ENCODE measurements at places on chromosomes 13 and 19.

- no peak for DNase-seq
Observed at GRCh38 chr19:10004617-10005016, 5.7 kb downstream of the COL5A3 start.

- DNase-seq, result no peak
Observed at GRCh38 chr19:29562299-29563297, 36.8 kb downstream of the VSTM2B start.

DNA sequence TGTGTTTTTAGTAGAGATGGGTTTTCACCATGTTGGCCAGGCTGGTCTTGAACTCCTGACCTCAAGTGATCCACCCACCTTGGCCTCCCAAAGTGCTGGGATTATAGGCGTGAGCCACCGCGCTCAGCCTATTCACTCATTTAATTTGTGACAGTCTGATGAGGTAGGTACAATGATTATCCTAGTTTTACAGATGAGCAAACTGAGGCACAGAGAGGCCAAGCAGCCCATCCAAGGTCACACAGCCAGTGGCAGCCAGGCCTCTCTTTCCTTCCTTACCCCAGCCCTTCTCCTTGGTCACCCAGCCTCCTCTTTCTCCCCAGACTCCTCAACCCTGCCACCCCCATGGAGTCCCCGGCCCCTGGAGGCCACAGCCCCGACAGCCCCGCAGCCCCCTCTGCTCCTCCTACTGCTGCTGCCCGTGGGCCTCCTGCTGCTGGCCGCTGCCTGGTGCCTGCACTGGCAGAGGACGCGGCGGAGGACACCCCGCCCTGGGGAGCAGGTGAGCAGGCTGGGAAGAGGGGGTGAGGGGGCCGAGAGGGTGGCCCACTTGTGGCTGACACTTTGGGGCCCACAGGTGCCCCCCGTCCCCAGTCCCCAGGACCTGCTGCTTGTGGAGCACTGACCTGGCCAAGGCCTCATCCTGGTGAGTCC, 6.1 kb downstream of the FLT3LG start:
- no peak for DNase-seq

DNA sequence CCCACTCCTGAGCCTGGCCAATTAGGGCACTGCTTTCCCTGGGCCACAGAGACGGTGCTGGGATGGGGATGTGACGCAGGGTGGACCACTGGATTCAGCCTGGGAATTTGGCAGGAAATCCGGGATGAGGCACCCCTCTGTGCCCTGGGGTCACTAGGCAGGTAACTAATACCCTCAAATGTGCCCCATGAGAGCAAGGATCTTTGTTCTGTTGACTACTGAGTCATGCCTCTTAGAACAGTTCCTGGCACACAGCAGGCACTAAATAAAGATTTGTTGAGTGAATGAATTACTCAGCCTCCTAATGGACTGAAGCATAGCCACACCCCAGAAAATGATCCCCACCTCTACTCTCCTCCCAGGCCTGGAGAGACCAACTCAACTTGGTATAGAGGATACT, 15.9 kb downstream of the OPA3 start:
- no peak for DNase-seq

- peak; percentile 53 for DNase-seq
Observed at GRCh38 chr19:49552749-49553148, 24.9 kb downstream of the RCN3 start.

DNA sequence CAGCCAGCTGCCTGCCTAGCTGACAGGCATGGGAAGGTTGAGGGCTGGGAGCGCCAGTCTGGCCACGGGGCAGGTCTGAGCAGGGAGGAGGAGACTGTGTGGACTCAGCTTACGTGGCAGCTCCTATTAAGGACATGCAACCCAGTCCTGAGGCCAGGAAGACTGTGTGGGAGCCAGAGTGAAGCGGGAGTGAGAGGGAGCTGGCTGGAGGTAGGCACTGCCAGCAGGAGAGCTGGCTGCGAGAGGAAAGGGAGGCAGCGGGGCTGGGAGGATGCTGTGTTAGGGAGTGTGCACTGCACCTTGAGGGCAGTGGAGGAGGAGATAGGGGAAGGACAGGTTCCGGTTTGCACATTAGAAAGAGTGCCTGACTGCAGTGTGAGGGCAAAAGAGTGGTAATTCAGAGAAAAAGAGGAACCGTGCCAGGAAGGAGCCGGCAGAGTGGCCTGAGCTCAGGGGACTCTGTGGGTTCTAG, 99.2 kb downstream of the SLC7A1 start:
- DNase-seq, result no peak

GRCh38 chr13:23466144-23467002, 32.9 kb upstream of the SACS start:
- peak; percentile 71 for DNase-seq

DNA sequence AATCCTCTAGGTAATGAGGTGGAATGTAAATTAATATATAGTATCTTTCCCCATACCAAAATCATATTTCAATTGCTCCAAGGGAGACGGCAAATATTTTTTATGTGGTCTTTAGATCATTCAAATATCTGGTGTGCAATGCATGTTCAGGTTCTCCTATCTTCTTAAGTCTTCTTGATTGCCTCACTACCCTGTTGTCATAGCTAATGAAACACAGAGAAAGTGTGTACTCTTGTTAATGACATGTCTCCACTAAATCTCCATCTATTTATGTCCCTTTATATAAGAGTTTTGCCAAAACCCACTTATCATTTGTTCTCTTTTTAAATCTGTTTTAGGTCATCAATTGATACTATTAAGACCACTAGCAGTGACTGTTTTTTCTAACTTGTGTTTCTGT, 6.6 kb downstream of the STARD13 start:
- no peak for DNase-seq

DNA sequence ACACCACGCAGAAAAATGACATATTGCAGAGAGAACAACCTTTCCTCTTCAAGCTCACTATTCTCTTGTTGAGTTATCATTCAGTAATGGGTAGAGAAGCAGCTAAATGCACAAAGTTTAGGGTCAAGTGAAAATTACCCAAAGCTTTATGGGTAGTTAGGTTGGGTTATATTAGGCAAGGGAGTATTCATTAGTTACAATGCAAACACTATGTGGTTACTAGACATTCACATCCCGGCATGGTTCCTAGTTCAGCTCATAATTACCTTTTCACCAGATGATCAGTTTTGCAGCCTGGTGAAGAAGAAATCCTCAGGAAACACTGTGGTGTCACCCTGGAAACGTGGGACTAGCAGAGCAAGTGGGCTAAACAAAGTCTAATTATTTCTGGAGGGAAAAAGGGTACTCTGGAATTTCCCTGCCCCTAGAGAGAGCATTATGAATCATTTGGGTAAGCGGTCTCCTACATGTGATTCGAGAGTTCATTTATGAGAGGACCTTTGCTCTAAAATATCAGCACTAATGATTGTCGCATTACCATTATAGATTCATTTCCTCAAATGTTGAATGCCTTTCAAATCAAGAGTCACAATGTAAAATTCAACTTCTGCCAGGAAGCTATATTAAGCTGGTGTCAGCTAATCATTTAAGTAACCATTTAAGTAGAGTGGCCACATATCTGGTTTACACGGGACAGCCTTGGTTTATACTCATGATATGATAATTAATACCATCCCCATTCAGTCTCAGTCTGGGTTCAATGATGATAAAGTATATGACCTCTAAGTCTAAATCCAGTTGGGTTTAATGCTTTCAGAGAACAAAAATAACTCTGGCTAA, 1208.0 kb downstream of the DIAPH3 start:
- DNase-seq, result no peak

DNA sequence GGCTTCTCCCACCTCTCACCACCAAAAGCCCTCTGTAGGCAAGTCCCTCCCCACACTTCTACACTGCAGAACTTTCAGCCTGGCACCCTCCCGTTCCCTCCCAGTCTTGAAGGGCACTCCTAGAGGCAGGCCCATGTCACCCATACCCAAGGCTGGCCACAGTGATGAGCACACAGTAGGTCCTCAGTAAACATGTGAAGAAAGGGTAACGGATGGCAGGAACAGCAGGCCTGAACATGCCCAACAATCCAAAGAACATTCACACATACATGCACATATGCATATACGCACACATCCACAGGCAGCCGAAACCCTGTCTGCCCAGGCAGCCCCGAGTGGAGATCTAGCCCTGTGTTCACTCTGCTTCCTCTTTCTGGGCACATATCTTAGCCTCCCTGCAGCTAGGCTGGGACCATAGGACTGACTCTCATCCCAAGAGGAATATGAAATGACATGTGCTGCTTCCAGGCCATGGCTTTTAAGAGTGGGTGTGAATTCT, 55.2 kb downstream of the CEBPG start:
- DNase-seq, result no peak

- DNase-seq, result no peak
Observed at GRCh38 chr13:90591260-90591926, 756.1 kb upstream of the MIR17HG start.

GRCh38 chr19:39918183-39918651, 16.2 kb downstream of the FCGBP start:
- no peak for DNase-seq

DNA sequence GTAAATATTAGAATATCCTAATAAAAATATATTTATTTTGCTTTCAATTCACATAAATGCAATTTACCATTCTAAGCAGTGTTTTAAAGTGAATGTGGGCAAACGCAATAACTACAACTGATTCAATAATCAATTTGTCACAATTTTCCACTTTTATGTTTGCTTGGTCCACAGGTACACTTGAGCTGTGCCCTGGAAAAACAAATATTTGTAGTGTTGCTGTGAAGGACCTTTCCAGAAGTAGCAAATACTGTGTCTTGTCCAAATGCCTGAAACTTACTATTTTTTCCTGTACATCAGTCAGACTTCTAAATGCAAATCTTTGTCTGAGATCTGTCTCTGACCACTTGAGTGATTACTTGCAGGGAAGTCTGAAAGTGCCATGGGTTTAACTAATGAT, 845.8 kb upstream of the SLITRK5 start:
- no peak for DNase-seq

DNA sequence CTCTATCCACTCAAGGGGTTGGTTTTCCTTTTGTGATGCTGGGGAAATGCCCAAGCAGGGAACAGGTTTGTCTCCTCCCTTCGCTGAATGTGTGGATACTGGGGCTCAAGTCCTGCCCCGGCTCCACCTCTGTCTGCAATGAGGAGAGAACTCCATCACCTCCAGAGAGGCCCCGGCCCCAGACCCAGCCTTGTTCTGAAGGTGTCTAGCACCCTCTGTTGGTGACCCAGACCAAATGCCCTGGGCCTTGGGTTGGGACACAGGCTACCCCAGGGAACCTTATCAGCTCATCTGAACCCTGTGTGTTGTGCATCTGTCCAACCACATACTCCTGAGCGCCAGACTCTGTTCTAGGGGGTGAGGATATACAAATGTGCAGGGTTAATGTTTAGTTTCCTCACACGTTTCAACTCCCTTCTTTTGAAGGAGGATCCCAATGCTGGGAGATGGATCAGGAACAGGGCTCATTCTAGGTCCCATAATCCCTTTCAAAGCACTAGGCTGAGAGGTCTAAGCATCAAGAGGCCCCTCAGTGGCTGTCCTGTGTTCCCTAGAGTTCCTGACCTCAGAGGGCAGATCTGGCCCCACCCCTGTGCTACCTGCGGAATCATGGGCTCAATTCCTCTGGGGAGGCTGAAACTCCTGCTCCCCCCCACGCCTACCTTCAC, 112.5 kb upstream of the SLC7A1 start:
- peak; percentile 47 for DNase-seq

DNA sequence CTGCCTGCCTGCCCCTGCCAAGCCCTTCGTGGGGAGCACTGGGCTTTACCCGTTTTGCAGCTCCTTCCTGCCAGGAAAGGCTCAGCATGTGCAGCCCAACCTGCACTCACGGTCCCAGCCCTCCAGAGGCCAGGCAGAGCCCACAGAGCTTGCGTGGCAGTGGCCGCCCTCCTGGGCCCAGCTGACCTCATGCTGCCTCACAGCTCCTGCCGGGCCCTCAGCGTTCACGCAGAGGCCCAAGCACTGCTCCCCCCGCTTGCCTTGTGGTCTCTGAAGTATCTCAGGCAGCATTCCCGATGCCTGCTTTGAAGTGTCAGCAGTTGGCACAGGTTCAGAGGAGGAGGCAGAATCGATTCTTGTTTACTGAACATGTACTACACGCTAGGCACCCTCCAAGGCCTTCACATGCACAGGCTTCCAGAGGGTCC, 32.5 kb downstream of the CAPN12 start:
- DNase-seq, result no peak

DNA sequence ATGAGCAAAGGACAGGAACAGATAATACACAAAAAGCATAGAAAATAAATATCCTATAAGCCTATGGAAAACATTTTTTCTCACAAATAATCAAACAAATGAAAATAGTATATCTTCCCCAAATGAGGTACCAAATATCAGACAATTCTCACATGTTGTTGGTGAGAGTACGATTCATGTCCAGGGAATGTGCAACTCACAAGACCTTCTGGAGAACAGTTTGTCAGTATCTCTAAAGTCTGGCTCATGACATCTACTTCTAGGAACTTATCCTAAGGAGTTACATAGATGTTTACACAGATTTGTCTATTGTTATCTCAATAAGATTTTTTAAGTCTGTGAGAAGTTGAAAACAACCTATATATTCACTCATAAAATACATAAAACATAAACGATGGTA, 80.3 kb upstream of the ARHGEF7 start:
- DNase-seq, result no peak

GRCh38 chr13:114002771-114003321, 29.0 kb upstream of the C13orf46 start:
- no peak for DNase-seq

GRCh38 chr19:39154100-39154628, 28.6 kb downstream of the PAK4 start:
- DNase-seq, result no peak

DNA sequence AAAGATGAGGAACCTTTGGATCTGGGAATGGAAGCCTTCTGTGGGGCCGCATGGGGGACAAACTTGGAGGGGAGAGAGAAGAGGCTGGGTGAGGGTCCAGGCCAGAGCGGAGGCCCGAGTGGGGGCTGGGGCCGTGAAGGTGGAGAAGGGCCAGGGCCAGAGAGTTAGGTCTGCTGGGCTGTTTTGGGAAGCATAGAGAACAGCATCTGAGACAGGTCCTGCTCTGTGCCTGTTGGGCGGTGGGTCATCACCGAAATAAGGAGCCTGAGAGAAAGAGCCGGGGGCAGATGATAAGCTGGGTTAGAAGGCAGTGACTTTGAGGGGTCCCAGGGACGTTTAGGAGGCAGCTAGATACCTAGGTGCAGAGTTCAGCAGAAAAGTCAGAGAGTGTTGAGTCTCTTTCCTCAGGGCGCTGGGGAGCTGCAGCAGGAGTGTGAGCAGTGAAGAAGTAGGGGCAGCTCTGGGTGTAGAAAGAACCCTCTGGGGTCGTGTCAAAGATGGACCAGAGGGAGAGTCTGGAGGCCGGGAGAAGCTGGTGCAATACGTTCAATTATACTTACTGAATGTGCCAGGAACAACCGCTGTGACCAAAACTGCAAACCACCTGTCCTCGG, 2.7 kb downstream of the SPACA6 start:
- DNase-seq, result no peak

DNA sequence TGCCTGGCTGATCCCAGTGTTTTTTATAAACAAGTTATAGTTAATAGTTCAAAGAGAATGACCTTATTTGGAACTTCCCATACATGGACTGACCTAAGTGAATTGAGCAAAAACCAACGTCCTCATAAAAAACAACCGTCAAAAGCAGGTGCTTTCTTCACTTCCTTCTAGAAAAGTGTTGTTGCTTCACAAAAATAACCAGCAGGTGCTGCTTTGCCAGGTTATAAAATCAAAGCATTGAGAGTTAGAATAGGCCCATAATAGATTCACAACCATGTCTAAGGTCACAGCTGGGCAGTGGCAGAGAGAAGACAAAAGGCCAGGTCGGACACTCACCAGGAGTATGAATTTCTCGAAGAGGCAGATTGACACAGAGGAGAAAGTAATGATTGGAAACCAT, 9.5 kb downstream of the RUBCNL start:
- DNase-seq, result no peak

All from CD4-positive, alpha-beta T cell treated with Interleukin-10 for 1 hour (primary cell).